Bladder microvascular endothelial cell (primary cell): ENCODE measurements at places on chromosomes 2 and 18. TPM values are rescaled to one million over a fixed set of nuclear protein-coding genes. Genes with fewer than 3 reads are reported as not detected.

Gene PRSS56
- total RNA-seq = not detected in 2 replicates

Gene IL1A
- 0.13 and 0.32 TPM in 2 replicates for total RNA-seq

Gene MROH2A
- total RNA-seq = not detected in 2 replicates

Gene TMEM17
- total RNA-seq = 0.65 and 1.1 TPM in 2 replicates

Gene AGXT
- total RNA-seq = under 0.01 TPM in 1 of 2 replicates, not detected in the other

Gene SLC4A5
- 0.38 TPM in 1 of 2 replicates, not detected in the other for total RNA-seq
